Glutamatergic neuron (in vitro differentiated cells): ENCODE measurements at places on chromosomes 5 and 9. TPM values are rescaled to one million over a fixed set of nuclear protein-coding genes. Genes with fewer than 3 reads are reported as not detected.

- no peak for DNase-seq
These were observed 168.5 kb upstream of the FER start for GRCh38 chr5:108579236-108579635.

GPR150 gene
- not detected for total RNA-seq

DNA sequence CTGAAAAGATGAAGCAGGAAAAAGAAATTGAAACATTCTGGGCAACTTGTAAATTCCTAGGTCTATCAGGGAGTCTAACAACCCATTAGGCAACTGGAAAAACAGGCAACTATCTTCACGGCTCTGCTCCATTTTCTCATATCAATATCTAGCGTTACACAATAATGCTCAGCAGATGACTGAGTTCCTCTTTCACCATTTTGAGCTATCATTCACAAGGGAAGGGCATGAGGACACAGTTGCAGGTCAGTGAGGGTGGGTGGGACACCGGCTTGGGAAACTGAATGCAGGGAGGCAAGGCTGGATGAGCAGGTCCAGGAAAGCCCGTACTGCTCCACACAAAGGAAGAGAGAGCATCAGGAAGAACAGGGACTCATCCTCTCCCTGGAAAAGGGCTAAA is 67.0 kb downstream of the FRMD3 start:
- no peak for DNase-seq

GRCh38 chr5:180649297-180650039 is at the start of gene FLT4:
FLT4 (minus strand) TSS chr5:180649600; CDS start chr5:180649545, 55 bp downstream.
- no peak for DNase-seq

DNA sequence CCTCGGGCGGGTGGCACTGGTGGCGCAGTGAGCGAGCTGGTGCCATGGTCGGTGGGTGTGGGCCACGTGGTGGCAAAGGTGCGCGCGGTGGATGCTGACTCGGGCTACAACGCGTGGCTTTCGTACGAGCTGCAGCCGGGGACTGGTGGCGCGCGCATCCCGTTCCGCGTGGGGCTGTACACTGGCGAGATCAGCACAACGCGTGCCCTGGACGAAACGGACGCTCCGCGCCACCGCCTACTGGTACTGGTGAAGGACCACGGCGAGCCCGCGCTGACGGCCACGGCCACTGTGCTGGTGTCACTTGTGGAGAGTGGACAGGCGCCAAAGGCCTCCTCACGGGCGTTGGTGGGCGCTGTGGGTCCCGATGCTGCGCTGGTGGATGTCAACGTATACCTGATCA is 2.0 kb downstream of the PCDHA4 start:
- DNase-seq: no peak

TAS2R1 gene
- total RNA-seq: not detected

GDNF gene
- 0.51 TPM for total RNA-seq

DNA sequence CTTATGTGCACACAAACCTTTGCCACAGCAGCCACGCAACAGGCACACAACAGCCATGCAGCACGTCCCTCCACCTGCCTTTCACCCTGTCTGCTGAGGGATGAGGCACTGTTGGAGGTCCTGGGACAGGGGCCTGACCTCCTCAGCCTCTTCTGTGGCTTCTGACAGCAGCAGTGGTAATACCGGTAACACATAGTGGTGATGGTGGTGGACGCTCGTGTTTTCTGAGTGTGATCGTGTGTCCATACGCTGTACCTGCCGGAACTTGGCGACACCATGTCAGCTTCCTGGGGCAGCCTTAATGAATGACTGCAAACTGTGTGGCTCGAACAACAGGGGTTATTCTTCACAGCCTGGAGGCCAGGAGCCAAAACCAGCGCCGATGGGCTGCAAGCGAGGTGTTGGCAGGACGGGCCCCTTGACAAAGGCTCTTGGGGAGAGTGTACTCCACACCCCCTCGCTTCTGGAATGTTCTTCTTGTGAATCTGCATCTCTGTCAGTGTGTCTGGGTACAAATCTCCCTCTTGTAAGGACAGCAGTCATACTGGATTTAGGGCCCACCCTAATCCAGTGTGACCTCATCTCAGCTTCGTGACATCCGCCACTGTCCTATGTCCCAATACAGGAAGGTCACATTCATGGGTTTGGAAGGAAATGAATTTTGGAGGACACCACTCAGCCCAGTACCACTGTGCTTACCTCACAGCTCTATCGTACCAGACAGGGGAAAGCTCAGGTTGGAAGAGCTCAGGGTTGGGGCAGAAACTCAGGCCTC is 55.3 kb upstream of the EXOC3 start:
- DNase-seq: no peak

- DNase-seq: no peak
These were observed 532.2 kb upstream of the SGCD start for GRCh38 chr5:155794795-155795194.

GRCh38 chr9:88056876-88057275 is 81.4 kb downstream of the SPATA31C2 start:
- no peak for DNase-seq

ADAMTS16 gene
- 4.8 TPM for total RNA-seq

GRCh38 chr9:38401994-38402393 is 9.5 kb downstream of the ALDH1B1 start:
- DNase-seq: no peak

DNA sequence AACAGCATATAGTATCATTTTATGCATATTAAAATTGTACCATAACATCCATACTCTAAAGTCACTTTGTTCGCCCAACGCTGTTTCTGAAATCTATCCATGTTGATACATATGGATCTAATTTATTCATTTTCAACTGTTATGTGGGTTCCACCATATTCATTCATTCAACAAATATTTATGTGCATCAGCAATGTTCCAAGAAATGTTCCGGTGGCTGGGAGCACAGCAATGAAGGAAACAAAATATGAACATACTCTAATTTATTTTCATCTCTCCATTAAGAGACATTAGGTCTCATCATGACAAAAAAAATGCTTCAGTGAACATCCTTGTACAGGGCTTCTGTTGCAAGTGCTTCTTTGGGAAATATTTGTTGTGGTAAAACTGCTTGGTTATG is 75.4 kb downstream of the MARCHF3 start:
- DNase-seq: no peak

DNA sequence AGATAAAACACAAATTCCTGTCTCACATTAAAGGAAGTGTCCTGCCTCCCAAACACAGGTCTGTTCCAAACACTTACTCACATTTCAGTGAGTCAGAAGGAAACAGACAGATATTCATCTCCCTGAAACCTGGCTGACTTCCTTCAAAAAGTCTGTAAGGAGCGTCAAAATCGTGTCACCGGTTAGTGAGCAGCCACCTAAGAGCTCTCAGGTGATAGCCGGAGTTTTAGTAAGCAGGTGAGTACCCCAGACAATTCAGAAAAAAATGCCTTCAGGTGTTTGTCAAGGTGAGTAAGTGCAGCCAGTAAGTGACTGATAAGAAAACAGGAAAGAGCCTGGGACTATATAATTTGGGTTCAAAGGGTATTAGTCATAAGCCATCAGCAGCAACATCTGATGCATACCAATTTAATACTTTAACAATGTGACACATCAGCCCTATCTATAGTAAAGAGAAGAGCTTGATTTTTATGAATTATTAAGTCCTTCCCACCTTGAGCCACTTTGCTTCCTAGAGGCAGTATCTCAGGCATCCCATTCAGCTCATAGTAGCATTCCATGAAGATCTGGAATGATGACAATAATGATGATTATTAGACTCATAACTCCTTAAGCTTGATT is 1.3 kb upstream of the ITGA2 start:
- DNase-seq: no peak

DNA sequence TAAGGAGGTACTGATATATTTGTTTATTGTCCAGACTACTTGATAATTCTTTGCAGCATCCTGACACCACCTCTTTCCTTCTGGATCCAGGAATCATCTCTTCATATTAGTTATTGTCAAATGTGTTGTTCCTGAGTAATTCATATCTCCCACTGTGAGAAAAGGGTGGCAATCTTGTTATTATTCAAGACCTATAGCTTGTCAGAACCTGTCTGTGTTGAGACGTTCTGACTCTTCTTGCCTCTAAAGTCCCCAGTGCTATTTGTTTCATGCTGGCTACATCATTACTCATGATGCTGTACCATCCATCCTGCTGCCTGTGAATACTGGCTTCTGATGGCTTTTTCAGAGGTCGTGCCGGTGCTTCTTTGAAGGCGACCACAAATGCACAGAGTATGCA is 68.7 kb upstream of the TAF11L2 start:
- no peak for DNase-seq

GRCh38 chr9:92829420-92829819 is 48.4 kb downstream of the ZNF484 start:
- DNase-seq: no peak

SLIT3 gene
- 11.5 TPM for total RNA-seq

- DNase-seq: no peak
These were observed 24.8 kb downstream of the TGFBI start for GRCh38 chr5:136053336-136054141.

DNA sequence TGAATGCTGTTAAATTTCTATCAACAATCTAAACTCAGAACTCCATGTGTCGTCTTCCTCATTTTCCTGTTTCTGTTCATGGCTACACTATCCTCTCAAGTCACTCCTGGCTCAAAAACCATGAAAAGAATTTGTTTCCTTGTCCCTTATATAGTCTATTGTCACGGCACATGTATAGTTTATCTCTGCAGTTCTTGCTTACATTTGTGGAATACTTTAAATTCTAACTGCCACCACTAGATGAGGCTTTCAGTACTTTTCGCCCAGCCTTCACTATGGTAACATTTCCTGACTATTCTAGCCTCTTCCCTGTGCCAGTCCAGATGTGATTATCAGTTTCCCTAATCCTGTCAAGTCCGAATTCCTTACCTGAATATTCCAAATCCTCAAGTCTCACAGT is 34.6 kb downstream of the PKD2L2 start:
- no peak for DNase-seq

- peak; percentile 33 for DNase-seq
These were observed 5.4 kb upstream of the FOXB2 start for GRCh38 chr9:77013932-77014596.

DNA sequence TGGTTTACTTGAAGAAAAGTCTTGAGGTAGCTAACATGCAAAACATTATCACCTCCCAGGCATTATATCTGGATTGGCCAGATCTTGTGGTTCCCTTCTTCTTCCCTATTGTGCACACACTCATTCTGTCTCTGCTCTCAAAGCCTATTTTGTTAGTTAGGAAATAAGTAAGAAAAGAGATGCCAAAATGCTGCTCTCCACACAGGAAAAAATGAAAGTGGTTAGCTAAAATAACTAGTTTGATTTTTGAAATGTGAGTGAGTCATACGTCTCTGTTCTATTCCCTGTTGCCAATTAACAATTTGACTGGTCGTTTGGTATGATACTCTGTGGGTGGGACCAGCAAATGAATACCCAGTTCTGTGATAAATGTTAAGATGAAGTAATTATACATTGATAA is 28.1 kb downstream of the LMNB1 start:
- no peak for DNase-seq

GRCh38 chr5:12985142-12985541 is 959.3 kb downstream of the DNAH5 start:
- no peak for DNase-seq

NMUR2 gene
- total RNA-seq: not detected

GRCh38 chr5:35026280-35026840 is 21.4 kb downstream of the AGXT2 start:
- DNase-seq: no peak

DNA sequence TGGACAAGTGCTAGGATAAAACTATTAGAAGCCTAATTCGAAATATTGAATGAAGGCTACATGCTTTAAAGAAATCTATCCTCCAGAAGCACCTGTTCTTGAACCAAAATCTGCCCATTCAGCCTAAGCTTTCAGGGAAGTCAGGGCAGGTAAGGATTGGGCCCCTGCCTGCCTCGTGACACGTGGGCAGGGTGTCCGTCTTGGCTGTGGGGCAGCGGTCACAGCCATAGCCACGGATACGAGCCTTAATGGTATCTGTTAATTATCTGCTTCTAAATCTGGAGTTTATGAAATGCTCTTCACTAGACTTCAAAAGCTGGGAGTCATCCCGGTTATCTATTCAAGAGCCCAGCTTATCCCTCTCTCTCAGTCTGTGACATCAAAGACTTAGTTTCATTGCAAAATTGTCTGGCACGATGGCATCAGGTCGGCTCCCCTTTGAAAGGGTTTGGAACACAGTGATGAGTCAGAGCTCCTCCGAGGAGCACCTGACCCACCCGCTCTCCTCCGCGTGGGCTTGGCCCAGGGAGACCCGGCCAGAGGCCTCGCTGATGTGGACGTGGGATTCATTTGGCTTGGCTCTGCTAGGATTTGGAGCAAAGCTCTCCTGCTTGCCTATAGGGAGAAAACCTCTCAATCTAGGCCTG is 135.9 kb downstream of the MACROH2A1 start:
- no peak for DNase-seq

- no peak for DNase-seq
These were observed 1844.3 kb downstream of the MAT2B start for GRCh38 chr5:165349735-165350134.

DNA sequence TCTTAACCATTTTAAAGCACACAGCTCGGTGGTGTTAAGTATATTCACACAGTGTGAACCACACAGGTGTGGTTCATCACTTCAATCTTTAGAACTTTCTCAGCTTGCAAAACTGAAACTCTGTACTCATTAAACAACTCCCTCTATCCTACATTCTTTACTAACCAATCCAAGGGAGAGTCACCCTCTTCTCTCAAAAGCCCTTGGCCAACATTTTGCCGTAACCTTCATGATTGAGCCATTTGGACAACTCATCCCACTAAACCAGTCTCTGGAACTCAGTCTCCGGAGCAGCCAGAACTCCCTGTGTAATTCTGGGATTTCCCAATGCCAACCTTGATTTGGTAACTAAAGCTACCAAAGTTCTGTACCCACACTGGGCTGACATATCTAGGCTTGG is 84.7 kb downstream of the TTC39B start:
- DNase-seq: no peak

SPATA31E1 gene
- total RNA-seq: 0.71 TPM

GRCh38 chr5:56516035-56516434 is 282.9 kb upstream of the ANKRD55 start:
- DNase-seq: no peak

- no peak for DNase-seq
These were observed 11.5 kb downstream of the PRRC2B start for GRCh38 chr9:131405428-131405827.

- no peak for DNase-seq
These were observed 15.0 kb upstream of the FBP1 start for GRCh38 chr9:94654165-94654894.

AGXT2 gene
- total RNA-seq: not detected
